Nephron progenitor cell (in vitro differentiated cells): ENCODE measurements at places on chromosomes 16 and 17.

GRCh38 chr16:500709-501108 is 26.8 kb upstream of the CAPN15 start:
- DNase-seq = no peak

GRCh38 chr17:65627108-65627507 is 65.7 kb upstream of the AXIN2 start:
- no peak for DNase-seq

- DNase-seq = no peak
These were observed 3.0 kb downstream of the DOC2B start for GRCh38 chr17:178292-179065.

- DNase-seq = peak; percentile 97
These were observed at the start of gene PKMYT1 for GRCh38 chr16:2980227-2981176. Gene PKMYT1 (minus strand): TSS chr16:2980446. CDS start chr16:2979657, 789 bp downstream.

DNA sequence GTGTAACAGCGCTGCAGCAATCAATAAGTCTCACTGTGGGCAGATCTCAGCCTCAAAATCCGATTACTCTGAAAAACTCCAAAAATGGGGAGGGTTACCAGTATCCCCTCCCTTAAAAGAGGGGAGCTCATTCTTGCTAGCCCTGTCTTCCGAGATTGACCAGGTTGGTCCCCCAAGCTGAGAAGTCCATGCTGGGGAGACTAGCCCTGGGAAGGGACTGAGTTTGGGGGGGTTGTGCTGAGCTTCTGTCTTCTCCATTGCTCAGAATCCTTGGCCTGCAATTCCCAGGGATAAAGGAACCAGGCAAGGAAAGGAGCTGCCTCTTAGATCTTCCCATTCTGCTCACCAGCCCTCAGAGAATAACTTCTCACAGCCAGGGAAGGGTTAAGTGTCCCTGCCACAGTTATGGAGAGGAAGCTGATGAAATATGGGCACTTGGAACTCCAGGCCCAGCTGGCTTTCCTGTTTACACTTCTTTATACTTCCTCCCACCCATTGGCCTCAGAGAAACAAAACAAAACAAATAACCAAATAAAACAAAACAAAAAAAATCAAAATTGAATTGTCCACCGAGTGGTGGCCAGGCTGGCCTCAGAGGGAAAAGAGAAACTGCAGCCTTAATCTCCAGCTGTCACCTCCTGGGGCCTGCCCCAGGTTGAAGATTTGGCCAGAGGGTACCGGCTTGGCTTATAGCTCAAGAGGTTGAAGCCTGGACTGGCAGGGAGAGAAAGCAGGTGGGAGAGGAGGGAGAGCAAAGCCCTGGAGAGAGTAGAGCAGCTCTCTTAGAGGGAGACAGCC is 2.6 kb downstream of the HOXB3 start:
- DNase-seq = no peak

- DNase-seq = no peak
These were observed 65.0 kb downstream of the CCDC182 start for GRCh38 chr17:57679906-57680695.
